Stimulated activated CD4-positive, alpha-beta T cell treated with anti-CD3 and anti-CD28 coated beads, TNF-alpha, amount 100 ng/mL, for 24 hours (primary cell): ENCODE measurements at places on chromosomes 16 and 17.

- DNase-seq: no peak
Observed at GRCh38 chr17:36578671-36579070, 13.0 kb upstream of the DHRS11 start.

DNA sequence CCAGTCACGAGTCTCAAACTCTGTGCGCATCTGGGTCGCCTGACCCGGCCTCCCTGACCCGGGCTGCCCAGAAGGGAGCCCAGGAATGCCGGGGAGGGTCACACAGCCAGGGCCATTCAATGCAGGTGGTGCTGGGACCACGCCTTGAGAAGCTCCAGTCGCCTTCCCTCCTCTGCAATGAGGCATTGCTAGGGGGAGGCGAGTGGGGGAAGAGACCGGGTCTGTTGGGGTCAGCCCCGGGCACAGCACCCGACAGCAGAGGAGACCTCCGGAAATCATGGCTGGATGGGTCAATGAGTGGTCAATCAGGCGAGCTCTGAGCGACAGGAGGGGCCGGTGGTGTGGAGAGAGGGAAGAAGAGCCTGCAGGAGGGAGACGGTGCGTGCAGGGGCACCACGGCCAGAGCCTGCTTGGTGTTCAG, 13.3 kb downstream of the JPH3 start:
- DNase-seq: no peak

GRCh38 chr16:86395477-86395876, 114.8 kb upstream of the FOXF1 start:
- DNase-seq: no peak

GRCh38 chr16:56684926-56685590, 2.8 kb downstream of the MT1X start:
- DNase-seq: no peak

GRCh38 chr17:79685121-79685520, 45.6 kb upstream of the ENPP7 start:
- no peak for DNase-seq
